ENCODE measurements at places on chromosomes 3 and 15.

DNA sequence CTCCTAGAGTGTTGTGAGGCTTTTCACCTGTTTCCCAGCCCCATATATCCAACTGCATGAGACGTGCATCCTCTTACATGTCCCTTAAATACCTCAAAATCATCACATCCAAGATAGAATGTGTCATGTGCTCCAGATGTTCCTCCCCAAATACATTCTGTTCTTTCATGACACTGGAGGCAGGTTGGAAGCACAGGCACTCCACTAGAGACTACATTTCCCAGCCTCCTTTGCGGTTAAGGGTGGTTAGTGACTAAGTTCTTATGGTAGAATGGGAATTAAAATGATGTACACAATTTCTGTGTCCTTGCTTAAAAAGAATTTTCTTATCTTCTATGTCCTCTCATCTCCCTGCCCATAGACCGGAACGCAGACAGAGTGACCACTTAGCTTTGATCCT lies 34.3 kb downstream of the TMEM40 start:
- no peak for DNase-seq

GRCh38 chr3:126519506-126520455 lies 2.2 kb upstream of the UROC1 start:
- no peak for DNase-seq

DNA sequence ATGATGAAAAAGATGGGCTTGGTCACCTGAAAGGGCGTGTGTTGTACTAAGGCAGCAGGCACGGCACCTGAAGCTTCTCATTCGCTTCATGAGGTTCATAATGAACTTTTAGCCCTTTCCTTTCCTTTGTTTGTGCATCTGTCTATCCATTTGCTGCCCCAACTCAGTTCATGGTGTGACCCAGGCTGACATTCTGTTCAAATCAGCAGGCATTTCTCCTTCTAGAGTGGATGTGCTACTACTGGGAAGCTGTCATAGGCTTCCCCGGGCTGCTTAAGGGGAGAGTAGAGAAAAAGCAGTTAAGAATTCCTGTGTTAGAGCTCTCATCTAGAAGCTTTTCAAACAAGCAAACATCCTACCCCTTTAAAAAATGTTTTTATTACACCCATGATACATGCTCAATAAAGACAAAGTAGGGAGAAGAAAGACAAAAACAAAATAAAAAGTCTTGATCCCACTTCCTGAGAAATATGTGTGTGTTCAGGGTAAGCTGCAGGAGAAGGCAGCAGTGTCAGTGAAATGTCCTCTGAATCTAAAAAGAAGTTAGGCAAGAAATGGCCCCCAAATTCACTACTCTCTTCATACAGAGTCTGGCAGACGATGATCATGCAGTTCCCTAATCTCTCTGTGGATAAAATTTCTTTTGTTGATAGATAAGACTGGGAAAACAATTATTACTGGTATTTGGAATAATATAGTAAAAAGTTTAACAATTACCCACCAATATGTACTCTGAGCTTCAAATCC lies 136.9 kb upstream of the PFN2 start:
- no peak for DNase-seq

- no peak for DNase-seq
Measured at GRCh38 chr15:67815036-67815592, 10.2 kb upstream of the SKOR1 start.

DNA sequence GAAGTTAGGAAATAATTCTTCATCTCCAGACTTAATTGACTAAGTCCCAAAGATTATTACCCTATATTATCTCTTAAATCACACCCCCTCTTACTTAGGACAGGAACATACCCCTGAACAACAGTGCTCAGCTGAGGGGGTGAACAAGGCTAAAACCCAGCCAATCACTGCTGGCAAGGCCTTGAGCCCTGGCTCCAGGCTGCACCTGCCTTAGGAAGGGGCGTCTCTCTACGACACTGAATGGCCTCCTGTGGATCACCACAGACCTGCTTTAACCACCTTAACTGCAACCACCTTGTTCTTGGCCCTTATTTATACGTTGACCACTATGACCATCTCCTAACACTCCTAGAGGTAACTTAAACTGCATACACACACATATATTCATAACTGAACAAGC lies 267.4 kb upstream of the THBS1 start:
- DNase-seq, result no peak

GRCh38 chr15:59894835-59895234 lies 109.3 kb upstream of the FOXB1 start:
- DNase-seq, result no peak

DNA sequence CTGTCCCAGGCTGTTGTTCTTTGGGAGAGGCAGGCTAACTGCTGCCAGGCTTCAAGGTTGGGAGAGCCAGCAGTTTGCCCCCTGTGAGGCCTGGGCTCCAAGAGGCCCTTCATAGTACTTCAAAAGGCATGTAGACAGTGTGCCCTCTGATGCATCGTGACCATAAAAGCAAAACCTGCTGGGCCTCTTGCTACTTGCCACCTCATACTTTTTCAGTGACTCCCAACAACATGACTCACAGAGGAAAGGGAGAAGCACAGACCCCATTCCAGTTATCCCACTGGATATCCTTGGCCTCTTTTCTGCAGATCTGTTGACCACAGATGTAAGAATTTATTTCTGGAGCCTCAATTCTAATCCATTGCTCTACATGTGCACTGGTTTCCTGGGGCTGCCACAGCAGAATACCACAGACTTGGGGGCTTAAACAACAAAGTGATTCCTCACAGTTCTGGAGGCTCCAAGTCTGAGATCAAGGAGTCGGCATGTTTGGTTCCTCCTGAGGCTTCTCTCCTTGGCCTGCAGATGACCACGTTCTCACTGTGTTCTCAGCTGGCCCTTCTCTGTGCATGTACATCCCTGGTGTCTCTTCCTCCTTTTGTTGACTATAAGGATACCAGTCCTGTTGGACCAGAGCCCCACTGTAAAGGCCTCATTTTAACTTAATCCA lies 8.9 kb upstream of the NSMCE3 start:
- DNase-seq, result no peak

- DNase-seq, result no peak
Measured at GRCh38 chr3:67828486-67829010, 174.1 kb upstream of the SUCLG2 start.

DNA sequence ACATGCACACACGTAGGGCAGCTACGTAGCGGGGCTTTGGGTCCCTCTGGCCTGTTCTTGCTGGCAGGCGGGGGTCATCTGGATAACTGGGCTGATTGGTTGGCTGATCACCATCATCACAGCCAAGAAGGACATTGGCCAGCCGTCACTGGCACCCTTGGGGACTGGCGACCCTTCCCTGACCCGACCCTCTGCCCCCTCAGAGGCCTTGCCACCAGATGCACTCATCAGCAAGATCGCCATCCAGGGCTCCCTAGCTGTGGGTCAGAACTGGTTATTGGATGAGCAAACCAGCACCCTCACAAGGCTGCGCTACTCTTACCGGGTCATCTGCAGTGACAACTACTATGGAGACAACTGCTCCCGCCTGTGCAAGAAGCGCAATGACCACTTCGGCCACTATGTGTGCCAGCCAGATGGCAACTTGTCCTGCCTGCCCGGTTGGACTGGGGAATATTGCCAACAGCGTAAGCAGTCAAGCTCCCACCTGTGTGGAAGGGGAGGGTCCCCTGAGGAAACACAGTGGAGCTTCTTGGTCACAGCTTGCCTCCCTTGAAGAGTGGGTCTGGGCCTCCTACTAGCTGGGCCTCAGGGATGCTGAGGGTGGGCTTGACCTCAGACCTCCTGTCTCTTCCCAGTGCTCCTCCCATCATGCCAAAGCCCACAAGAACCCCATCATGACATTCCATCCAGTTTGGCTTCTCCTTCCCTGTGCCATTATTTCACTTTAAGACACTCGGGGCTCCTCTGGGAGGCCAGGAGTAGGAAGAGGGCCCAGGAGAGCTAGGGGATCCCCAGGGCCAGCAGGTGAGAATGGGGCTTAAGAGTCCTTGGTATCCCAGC lies 2.4 kb downstream of the DLL4 start:
- no peak for DNase-seq

DNA sequence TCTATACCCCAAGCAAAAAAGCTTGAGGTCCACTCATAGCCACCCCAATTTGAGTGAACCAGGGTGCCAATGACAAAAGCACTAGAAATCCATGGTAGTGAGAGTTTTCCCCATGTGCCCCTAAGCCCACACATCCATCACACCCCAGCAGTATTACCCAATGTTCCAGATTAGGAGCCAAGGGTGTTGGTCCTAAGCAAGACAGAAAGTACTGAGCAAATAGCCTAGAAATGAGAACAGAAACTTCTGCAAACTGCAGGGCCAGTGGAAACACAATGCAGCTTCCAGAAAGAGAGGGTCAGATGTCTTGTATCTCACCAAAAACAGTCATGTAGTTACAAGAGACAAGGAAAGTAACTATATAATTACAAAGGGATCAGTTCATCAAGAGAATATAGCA lies 10.9 kb upstream of the OXTR start:
- no peak for DNase-seq

GRCh38 chr15:68372291-68372811 lies 59.6 kb downstream of the ITGA11 start:
- peak; percentile 32 for DNase-seq

DNA sequence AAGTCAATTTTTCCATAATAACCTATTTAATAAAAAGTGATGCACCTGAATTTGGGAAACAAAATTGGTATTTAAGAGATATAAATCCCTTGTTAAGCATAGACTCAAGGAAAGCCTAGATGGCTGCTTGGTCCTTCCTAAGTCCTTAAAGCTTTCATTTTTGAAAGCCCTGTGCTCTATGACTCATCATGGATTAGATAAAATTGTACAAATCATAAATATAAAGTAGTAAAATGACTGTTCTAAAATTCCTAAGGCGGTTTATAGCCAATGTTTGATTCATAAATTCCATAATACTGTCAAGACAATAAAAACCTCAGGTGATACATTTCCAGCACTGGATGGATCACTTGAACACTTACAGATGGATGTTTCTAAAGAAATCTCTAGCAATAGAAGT lies 730.8 kb upstream of the EPHA6 start:
- DNase-seq, result no peak

DNA sequence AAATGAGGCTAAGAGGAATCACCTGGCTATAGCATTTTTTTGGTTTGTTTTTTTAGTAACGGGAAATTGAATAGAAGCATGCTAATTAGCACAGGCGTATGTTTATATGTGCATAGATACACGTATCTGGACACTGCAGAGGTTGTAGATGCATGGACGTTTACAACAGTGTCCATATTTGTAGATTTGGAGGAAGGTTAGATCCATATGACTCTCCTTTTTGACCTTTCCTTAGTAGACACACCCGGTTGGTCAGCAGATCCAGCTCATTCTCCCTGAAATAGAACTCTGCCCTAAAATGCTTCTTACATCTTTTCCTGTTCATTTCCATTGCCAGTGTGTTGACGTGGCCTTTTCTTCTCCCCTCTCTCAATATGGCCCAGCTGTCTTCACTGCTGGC lies 60.1 kb downstream of the SLCO3A1 start:
- DNase-seq, result no peak

- no peak for DNase-seq
Measured at GRCh38 chr3:102205647-102206046, 229.2 kb upstream of the ZPLD1 start.

DNA sequence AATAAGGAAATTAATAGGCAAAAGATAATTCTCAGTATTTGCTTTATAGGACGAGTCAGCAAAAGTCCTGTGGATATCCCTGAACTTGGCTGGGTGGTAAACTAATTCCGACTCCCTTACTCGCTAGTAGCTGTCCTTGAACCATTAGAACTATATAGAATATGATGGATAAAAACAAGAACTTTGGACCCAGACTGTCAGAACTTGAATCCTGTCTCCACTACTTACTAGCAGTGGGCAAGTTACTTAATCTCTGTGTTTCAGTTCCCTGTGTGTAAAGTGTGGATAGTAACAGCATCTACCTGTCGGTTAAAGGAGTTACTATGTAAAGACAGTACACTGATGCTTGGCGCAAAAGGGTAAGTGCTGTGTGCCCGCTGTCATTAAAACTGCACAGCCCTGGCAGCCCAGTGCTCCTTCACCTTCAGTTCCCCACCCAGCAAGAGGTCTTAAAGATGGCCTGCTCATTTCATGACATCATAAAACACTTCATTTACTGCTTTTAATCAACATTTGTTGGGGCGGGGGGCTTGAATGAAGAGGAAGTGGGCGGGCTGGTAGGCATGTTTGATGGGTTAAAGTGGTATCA lies 7.3 kb downstream of the TPM1 start:
- no peak for DNase-seq

DNA sequence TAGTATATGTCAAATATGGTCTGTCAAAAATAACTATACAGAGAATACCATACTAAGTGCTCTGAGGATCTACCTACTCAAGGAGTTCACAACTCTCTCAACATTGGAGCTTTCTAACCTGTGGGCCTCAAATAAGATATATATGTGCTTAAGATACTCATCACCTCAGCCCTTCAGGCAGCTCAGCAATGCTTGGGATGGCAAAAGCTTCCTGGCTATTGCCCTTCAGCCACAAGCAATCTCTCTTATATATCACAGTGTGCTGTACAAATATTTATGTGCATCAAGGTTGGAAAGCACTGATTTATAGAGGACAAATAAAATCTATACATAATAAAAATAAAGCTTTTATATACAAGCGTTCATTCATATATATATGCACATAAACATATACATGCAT lies 40.3 kb downstream of the ICE2 start:
- DNase-seq, result no peak

DNA sequence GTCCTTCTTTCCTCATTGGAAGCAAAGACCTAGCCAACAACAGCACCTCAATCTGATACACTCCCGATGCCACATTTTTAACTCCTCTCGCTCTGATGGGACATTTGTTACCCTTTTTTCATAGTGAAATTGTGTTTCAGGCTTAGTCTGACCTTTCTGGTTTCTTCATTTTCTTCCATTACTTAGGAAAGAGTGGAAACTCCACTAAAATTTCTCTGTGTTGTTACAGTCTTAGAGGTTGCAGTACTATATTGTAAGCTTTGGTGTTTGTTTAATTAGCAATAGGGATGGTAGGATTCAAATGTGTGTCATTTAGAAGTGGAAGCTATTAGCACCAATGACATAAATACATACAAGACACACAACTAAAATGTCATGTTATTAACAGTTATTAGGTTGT lies 29.6 kb upstream of the CRTC3 start:
- DNase-seq, result no peak

DNA sequence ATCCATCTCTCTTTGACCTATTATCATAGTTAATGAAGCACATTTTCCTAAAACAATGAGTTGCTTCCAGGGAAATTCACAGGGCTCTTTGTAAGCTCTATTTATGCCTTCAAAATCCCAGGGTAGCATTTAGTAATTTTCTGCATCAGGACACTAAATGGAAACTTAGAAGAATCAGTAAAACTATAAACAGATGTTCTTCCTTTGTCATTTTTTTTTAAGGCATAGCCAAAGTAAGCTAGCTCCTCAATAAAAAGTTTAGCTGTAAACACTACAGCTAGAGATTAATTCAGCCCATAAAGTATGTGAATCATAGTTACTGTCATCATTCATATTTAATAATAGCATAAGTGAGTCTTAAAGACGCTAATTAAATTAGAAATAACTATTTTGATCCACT lies 79.3 kb downstream of the RPL22L1 start:
- DNase-seq, result no peak

GRCh38 chr3:138270245-138270644 lies 59.4 kb downstream of the NME9 start:
- no peak for DNase-seq

Data from nephron progenitor cell (in vitro differentiated cells).